ENCODE measurements at places on chromosomes 5 and 9.

- no peak for DNase-seq
Observed at GRCh38 chr5:40276426-40277102, 403.2 kb upstream of the PTGER4 start.

DNA sequence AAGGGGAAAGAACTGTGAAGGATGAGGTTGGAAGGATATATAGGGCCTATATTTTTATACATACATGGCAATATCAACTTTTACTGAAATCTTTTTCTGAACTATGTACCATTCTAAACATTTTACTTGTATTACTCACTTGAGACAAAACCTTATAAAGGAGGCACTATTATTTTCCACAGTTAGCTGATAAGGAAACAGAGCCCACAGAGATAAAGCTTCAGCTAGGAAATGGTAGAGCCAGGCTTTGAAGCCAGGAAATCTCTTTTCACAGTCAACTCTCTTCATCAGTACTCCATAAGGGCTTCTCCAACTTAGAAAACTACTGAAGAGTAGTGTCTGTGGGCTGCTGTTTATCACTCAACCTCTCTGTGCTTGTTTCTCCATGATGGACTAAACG lies 613.7 kb downstream of the PRELID2 start:
- no peak for DNase-seq

DNA sequence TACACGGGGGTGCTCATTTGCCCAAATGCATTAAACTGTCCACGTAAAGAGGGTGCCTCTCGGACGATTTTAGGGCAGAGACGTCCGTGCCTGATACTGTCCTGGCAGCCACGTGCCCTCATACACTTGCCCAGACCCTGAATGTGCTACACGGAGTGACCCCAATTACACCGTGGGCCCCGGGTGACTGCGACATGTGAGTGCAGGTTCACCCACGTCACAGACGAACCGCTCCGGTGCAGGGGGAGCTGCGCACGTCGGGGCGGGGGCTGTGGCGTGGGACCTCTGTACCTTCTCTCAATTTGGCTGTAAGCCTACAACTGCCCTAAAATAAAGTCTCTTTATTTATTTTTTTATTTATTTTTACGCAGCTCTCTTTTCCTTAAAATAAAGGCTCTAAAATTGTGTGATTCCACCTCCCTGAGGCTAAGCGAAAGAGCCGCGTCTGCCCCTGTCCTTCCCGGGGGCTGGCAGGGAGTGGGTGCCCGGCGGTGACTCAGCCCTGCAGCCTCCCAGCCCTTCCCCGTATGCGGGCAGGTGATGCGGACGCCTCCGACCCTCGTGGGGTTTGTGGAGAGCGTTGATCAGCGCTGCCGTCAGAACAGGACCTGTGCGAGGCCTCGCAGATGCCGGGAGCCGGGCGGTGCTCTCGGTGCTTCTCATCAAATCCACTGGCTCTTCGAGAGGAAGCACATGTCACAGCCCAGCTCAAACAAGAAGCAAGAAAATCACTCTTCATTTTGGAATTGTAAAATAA lies 9.2 kb upstream of the EGFL7 start:
- DNase-seq = no peak

DNA sequence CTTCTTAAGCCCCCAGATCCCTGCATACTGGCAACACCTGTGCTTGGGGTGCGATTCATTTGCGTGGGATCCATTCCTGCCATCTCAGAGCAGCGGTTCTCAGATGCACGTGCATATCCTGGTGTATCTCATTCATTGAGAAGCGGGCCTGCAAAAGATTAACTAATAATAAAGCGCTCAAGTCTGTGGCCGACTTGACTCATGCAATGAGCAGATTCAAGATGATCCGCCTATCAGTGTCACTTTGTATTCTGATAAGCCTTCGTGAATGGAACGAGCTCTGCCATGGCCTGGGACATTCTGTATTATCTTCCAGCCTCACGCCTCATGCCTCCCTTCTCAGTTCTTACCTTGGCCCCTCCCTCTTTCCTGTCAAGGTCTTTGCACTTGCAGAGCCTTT lies 22.3 kb downstream of the C1QTNF2 start:
- no peak for DNase-seq

DNA sequence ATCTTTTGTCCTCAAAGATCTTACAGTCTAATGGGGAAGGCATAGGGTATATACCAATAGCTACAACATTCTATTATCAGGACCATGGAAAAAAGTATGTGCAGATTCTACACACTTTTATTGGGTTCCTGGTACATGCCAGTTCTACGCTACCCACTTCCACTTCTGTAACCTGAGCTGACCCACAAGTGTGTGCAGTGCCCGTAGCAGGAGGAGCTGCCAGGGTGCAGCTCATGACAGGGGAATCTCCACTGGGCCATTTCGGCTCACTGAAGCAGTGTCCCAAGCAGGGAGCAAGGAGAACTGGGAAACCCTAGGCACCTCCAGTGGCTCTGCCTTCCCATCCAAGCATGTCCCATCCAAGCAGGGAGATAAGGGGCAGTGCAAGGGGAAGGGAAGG lies 60.4 kb downstream of the FOXI1 start:
- DNase-seq = no peak
